ENCODE measurements at places on chromosomes 12 and 14. TPM values are rescaled to one million over a fixed set of nuclear protein-coding genes. Genes with fewer than 3 reads are reported as not detected.

CFAP54 gene
- polyA plus RNA-seq, result 0.46 TPM

- H3K27ac ChIP-seq, result no peak overlapping the region
- no peak overlapping the region for H3K4me3 ChIP-seq
- H3K27me3 ChIP-seq, result no peaks in the 10 kb centered on the region
- peak; percentile 35 for DNase-seq
Observed at GRCh38 chr14:26984311-26985177, 386.7 kb upstream of the NOVA1 start.

DNA sequence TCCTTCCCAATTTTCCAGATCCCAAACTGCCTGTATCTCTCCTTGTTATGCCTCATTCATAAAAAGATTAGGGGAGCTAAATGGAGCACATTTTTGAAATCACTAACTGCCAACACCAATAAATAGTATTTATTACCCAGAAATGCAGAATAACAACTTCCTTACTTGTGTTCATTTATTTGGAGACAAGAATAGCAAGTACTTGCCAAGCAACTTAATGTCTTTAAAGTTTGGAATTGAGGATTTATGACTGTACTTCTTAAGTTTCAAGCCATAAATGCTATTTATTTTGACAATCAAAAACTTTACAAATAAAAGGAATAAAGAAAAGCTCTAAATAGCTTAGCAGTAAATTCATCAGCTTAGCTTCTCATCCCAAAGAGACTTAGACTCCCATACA lies 626.1 kb upstream of the NOVA1 start:
- no peak for DNase-seq
- no peak overlapping the region for H3K4me3 ChIP-seq
- H3K27me3 ChIP-seq, result no peaks in the 10 kb centered on the region
- H3K36me3 ChIP-seq, result no peaks in the 10 kb centered on the region
- H3K27ac ChIP-seq, result no peak overlapping the region
- H3K4me1 ChIP-seq, result no peaks in the 10 kb centered on the region

GRCh38 chr14:53265025-53265424 lies 111.9 kb upstream of the DDHD1 start:
- H3K27me3 ChIP-seq, result no peaks in the 10 kb centered on the region
- no peak for DNase-seq
- H3K4me3 ChIP-seq, result no peak overlapping the region
- H3K27ac ChIP-seq, result no peak overlapping the region
- H3K36me3 ChIP-seq, result no peaks in the 10 kb centered on the region

DENND5B gene
- polyA plus RNA-seq, result 32.3 TPM

HOTAIR gene
- polyA plus RNA-seq, result 0.04 TPM

DNA sequence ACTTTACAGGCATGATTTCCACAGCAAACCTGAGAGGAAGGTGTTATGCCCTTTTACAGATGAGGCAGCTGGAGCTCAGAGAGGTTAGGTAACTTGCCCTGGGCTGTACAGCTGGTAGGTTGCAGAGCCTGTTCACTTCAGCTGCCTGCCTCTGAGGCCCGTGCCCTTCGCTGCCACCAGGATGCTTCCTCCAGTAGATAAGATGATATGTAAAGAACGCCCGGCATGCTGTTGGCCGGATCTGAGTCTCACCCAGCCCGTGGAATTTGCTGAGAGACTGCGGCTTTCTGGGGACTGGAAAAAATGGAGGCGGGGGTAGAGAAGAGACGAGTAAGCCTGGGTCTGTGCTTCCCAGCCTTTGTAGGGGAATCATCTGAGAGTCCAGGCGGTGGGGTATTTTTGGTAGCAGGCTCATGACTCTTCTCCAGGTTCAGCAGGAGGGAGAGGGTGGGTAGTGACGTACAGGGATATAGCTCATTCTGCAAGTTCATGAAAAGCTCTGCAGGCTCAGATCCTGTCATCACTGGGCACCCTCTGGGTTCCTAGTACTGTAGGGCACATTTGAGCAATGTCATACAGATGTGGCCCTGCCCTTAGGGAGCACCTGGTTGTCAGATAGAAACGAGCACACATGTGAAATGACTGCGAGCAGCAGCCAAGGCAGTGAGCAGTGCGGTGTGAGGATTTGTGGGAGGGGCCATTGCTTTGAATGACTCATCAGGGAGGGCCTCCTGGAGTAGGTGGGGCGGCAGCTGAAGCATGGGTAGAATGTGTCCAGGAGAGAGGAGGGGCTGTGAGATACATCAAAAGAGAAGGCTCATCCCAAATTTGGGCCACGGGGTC lies 159.4 kb downstream of the TSPAN9 start:
- peaks cover 6% of the 10 kb centered on the region for H3K4me1 ChIP-seq
- no peak overlapping the region for H3K4me3 ChIP-seq
- peaks cover under 1% of the 10 kb centered on the region for H3K36me3 ChIP-seq
- peak; percentile 48 for DNase-seq
- no peak overlapping the region for H3K27ac ChIP-seq

GRCh38 chr14:33561488-33562175 lies 389.2 kb downstream of the EGLN3 start:
- DNase-seq, result no peak
- no peaks in the 10 kb centered on the region for H3K36me3 ChIP-seq

IFNG-AS1 gene
- polyA plus RNA-seq, result 0.13 TPM

LRRC9 gene
- polyA plus RNA-seq, result 0.13 TPM

DNA sequence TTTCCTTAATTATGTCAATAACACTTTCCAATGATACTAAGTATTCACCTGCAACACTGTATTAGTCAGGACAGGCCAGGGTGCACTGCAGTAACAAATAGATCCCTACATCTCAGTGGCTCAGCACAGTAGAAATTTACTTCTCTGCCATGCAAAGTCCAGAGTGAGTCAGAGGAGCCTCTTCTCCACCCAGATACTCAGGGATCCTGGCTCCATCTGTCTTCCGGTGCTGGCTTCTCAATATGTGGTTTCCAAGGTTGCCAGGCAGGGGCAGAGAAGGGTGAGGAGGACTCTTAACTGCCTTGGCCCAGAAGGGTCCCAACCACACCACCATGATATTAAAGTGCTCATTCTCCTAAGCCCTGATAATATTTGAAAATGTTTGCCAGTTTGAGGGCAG lies 47.8 kb downstream of the ADGRD1 start:
- no peaks in the 10 kb centered on the region for H3K27me3 ChIP-seq
- peaks cover 6% of the 10 kb centered on the region for H3K4me1 ChIP-seq
- H3K4me3 ChIP-seq, result no peak overlapping the region
- DNase-seq, result no peak
- H3K36me3 ChIP-seq, result peaks cover 66% of the 10 kb centered on the region
- H3K27ac ChIP-seq, result no peak overlapping the region

- no peaks in the 10 kb centered on the region for H3K27me3 ChIP-seq
- no peaks in the 10 kb centered on the region for H3K36me3 ChIP-seq
- DNase-seq, result no peak
- no peak overlapping the region for H3K4me3 ChIP-seq
- no peaks in the 10 kb centered on the region for H3K4me1 ChIP-seq
- H3K27ac ChIP-seq, result no peak overlapping the region
Observed at GRCh38 chr12:75270157-75270556, 60.0 kb downstream of the CAPS2 start.

- H3K4me3 ChIP-seq, result no peak overlapping the region
- H3K27me3 ChIP-seq, result no peaks in the 10 kb centered on the region
- DNase-seq, result no peak
- H3K36me3 ChIP-seq, result no peaks in the 10 kb centered on the region
- no peak overlapping the region for H3K27ac ChIP-seq
- no peaks in the 10 kb centered on the region for H3K4me1 ChIP-seq
Observed at GRCh38 chr12:85639834-85640233, 196.4 kb downstream of the RASSF9 start.

DNA sequence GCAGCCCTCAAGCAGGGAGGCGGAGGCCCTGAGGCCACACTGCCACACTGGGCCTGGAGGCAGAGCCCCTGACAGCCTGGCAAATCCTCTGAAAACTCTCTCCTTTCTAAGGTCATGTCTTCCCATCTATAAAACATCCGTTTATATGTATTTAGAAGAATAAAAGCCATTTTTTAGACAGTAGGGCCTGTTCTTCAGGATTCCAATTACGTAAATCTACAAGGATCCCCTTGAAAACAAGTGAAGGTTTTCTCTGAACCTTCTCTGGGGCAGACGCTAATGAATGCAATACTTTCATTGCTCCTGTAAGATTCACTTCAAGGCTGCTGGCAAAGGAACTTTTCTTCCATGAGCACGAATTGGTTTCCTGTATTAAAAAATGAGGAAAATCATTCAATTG lies 12.8 kb downstream of the EIF2B2 start:
- H3K27ac ChIP-seq, result no peak overlapping the region
- H3K4me1 ChIP-seq, result peaks cover 11% of the 10 kb centered on the region
- no peak for DNase-seq
- H3K4me3 ChIP-seq, result no peak overlapping the region
- H3K36me3 ChIP-seq, result peaks cover 60% of the 10 kb centered on the region
- H3K27me3 ChIP-seq, result no peaks in the 10 kb centered on the region

Measured in large intestine (tissue), 12 donors.